ENCODE measurements at places on chromosomes 1 and 21.

DNA sequence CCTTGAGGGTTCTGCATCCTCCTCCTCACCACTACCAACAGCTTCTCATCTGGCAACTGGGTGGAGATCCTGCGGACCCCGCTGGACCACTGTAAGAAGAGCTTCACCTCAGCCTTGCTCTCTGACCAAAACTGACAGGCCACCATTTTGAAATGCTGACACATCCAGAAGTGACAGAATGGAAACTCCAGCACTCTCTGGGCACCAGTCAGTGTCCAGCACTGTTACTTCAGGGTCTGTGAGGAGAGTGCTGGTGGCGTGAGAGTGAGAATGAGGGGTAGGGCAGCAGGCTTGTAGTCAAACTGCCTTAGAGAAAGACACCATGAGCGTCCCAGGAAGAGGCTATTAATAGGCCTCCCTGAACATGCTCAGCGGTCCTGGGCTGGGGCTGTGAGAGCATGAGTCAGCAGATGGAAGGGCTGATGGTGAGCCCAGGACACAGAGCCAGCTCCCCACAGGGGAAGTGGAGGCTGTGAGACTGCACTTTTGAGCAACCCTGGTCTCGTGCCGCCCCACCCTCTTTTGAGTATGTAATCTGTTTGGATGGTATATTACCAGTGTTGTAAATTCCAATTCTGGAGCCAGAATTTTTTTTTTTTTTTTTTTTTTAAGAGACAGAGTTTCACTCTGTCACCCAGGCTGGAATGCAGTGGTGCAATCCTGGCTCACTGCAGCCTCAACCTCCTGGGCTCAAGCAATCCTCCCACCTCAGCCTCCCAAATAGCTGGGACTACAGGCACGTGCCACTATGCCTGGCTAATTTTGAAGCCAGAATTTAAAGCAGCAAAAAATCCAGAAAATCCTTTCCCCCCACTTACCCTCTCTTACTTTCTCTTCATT, 34.4 kb upstream of the SLC30A1 start:
- peak; percentile 100 for DNase-seq

DNA sequence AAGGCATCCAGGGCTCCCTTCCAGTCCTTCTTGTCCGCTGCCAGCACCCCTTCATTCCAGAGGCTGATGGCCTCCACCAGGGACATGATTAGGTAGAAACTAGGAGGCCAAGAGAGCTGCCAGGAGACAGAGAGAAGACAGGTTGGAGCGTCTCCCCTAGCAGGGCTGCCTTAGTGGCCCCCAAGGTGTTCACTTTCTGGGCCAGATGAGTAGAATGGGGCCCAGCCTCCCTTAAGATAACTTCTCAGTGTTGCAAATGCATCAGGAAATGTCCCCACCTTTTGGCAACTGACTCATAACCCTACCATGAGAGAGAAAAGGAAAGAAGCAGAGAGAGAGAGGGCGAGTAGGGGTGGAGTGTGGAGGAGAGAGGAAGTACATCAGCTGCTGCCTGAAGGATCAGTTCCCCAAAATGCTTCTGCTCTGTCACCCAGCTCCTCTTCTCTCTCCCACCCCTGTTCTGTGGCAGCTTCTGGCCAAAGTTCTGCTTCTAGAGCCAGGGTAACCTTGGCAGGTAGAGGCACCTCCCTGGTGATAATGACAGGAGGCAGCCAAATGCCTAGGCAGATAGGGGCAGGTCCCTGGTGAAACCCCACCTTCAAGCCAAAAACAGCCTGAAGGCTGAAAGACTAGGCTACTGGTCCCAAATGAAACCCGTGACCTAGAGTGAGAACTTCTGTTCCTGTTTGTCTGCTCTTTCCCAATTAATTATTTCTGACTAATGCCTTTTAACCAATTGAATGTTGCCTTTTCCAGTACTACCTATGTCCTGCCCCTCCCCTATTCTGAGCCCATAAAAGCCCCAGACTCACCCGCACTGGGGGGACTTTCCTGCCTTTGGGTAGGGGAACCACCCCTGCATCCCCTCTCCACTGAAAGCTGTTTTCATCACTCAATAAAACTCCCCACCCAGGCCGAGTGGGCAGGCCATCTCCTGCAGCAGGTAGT, at the start of gene NCF2:
Gene NCF2, minus strand, starts transcription at position 216 of the 948 bp plus-strand sequence. Its CDS starts 130 bp downstream, at position 86.
- DNase-seq: no peak

GRCh38 chr1:241992734-241993133, 6.2 kb downstream of the MAP1LC3C start:
- peak; percentile 83 for DNase-seq

- no peak for DNase-seq
Observed at GRCh38 chr21:41220208-41220733, 52.3 kb downstream of the BACE2 start.

DNA sequence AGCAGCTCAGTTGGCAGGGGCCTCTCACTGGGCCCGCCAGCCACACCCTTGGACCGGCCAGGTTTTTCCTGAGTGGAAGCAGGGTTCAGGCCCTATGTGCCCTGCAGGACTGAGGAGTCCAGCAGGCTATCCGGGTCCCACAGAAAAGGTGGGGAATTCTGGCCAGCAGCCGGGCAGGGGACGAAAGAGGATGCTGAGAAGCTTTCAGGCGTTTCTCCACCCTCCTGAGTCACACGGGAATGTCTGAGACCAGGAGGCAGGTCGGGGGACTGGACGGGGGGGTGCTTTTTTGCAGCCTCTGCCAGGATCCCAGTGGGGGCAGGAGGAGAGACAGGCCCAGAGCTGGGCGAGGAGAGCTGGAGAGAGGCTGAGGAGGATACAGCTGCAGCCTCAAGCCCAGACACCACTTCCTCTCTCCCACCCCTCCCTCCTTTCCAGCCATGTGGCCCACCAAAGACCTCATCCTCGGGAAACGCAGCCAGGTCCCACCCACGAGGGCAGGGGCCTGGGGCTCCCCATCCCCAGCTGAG, 105.4 kb downstream of the SPSB1 start:
- DNase-seq: no peak

DNA sequence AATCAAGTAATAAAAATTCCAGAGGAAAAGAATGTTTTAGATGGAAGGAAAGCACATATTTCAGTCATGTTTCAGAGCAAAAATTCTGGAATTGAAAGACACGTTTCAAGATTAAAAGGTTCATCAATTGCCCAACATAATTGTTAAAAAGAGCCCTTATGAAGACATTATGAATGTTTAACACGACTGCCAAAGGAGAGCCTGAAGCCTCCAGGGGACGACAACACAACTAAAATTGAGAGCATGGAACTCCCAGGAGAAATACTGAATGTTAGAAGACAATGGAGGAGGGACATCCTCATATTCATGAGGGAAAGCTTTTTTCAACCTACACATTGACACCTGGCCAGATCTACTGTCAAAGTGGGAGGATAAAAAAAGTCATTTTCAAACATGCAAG, 16.0 kb downstream of the OR2T11 start:
- DNase-seq: peak; percentile 62

DNA sequence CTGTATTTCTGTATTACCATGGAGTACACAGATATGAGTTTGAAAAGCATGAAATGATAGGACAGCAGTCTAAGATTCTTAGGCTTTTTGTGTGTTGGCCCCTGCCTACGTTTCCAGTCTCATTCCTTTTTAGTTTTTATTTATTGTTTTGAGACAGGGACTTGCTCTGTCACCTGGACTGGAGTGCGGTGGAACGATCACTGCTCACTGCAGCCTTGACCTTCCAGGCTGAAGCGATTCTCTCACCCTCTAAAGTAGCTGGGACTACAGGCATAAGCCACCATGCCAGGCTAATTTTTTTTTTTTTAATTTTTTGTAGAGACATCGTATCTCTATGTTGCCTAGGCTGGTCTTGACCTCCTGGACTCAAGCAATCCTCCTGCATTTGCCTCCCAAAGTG, 3.8 kb downstream of the RAVER2 start:
- DNase-seq: no peak

- DNase-seq: no peak
Observed at GRCh38 chr21:40733024-40733397, 113.9 kb downstream of the DSCAM start.

DNA sequence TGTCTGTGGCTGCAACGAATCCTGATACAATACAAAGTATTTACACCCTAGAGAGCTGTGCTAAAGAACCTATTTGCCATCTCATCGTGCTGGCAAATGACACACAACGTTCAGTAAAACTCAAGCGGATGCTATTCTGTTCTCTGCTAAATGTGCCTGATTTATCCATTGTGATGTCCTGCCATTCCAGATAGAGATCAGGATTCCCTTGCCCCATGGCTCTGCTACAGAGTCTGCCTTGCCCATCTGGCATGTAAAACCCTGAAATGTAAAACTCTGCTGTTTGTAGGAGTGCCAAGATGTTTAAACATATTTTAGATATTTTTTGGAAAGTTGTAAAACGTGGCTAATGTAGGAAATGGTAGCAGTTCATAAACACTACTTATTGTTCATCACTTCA, 20.0 kb upstream of the IGSF5 start:
- no peak for DNase-seq

DNA sequence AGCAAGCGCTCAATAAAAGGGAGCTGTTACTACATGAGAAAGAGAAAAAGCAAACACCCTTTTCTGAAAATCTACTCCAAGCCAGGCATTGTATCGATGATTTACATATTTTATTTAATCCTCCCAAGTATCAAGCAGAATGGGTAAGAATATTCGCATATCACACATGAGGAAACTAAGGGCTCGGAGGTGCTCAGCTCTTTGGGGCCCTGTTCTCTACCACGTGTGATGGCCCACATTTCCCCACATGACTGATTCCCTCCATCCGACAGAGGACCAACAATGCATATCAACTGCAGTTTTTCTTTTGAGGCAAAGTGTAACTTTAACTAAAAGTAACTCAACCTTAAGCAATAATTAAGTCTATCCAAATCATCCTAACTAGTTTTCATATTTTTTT, 8.2 kb downstream of the ERI3 start:
- DNase-seq: no peak

DNA sequence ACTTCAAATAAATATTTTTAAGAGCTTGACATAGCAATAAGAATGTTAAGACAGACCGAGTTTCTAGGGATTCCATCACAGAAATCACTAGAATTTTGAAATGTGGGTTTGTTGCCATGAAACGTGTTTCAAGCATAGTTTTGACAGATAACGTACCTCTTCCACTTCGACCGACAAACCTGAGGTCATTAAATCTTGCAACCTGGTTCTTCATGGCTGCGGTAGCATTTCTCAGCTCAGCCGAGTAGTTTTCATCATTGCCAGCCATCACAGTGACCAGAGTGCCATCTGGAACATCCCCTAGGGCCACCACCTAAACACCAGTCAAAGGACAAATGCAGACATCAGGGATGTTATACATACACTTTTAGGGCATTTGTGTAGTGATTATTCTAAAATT, 168.7 kb downstream of the RUNX1 start:
- DNase-seq: no peak

DNA sequence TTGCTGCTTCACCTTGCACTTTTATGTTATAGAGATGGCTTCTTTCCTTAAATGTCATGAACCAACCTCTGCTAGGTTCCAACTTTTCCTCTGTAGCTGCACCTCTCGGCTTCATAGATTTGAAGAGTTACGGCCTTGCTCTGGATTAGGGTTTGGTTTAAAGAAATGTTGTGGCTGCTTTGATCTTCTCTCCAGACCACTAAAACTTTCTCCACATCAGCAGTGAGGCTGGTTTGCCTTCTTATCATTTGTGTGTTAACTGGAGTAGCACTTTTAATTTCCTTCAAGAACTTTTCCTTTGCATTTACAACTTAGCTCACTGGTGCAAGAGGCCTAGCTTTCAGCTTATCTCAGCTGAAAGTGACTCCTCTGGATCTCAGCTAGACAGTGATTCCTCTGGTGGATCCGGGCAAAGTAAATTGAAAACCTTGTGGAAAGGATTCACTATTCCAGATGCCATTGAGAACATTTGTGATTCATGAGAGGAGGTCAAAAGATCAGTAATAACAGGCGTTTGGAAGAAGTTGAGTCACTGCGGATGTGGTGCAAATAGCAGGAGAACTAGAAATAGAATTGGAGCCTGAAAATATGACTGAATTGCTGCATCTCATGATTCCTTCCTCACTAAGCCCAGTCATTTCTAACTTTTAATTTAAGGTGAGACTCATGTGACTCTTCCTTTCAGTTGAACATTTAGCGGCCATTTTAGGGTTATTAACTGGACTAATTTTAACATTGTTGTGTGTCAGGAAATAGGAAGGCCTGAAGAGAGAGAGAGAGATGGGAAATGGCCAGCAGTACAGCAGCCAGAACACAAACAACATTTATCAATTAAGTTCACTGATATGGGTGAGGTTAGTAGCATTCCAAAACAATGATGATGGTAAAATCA, 16.2 kb upstream of the RGS1 start:
- DNase-seq: peak; percentile 74

GRCh38 chr1:11620924-11621323, 33.3 kb downstream of the FBXO2 start:
- no peak for DNase-seq

- DNase-seq: no peak
Observed at GRCh38 chr1:10835822-10836421, 39.5 kb upstream of the CASZ1 start.

GRCh38 chr1:223747838-223748335, 35.5 kb downstream of the CAPN2 start:
- peak; percentile 67 for DNase-seq

DNA sequence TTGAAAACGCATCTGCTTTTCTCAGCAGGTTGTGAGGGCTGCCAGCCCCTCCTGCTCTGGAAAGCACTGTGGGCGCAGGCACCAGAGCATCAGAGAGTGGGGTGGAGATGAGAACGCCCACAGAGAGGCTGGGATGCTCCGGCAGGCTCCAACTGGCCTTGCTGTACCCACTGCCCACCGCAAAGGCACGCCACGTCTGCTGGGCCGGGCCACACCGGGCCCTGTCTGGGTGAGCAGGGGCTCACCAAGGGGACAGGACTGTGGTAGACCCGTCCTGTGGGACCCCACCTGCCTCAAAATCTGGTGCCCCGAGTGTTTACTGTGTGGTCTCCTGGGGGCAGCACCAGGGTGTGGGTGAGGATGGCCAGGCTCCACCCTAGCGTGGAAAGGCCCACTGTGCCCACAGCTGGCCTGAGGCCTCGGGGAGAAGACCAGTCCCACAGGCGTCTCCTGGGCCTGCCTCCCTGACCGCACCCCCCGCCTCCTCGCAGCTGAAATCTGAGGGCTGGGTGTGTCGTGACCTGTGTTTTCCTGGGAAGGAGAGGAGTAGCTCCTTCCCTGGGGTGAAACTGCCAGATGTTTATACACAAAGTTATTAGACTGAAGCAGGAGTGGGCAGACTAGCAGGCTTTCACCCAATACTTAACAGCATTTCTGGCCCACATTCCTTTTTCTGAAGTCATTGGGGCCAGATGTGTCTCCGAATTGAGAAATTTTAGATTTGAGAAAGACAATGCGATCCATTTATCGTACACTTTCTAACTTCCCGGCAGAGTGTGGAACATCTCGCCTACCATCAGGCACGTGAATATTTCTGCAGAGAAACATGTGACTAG, 53.8 kb downstream of the STUM start:
- DNase-seq: peak; percentile 85

DNA sequence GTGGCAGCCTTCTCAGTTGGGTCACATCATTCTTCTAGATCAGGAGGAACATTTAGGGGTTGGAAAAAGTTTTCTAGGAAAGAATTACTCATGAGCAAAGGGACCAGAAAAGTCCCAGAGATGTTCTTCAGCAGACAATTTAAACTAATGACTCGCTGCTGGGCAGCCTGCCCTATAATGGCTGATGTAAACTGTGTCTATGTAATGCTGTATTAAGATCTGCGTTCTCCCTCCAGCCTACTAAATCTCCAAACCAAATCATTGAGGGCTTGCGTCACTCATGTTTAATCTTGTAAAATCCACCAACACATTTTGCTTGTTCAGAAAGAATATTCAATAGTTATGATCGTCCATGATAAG, 92.1 kb downstream of the LRRC8C start:
- DNase-seq: peak; percentile 90
